Stimulated activated CD8-positive, alpha-beta memory T cell treated with anti-CD3 and anti-CD28 coated beads, Interleukin-15, amount 100 ng/mL, for 48 hours (primary cell): ENCODE measurements at places on chromosomes 5 and 9.

- no peak for DNase-seq
Observed at GRCh38 chr5:154288145-154288544, 97.6 kb downstream of the GALNT10 start.

- no peak for DNase-seq
Observed at GRCh38 chr9:13674926-13675637, 395.6 kb upstream of the MPDZ start.

- no peak for DNase-seq
Observed at GRCh38 chr5:171307789-171308452, 1.1 kb upstream of the TLX3 start.

DNA sequence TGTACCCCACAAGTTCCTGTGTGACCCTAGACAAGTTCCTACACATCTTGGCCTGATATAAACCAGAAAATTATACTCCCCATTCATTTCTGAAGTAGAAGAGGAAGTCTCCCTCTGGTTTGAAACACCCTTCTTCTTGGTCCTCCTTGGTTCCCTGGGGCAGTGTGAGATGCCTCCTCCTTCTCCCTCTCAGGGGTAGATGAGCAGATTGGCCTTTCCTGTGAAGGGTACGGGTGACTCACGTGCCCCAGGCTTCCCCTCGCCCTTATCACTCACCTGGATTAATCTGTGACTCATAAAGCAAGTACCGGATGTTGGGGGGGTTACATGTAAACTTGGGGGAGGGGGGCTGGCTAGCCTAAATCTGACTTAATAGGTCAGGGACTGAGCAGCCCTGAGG, 11.1 kb upstream of the AQP3 start:
- peak; percentile 55 for DNase-seq

DNA sequence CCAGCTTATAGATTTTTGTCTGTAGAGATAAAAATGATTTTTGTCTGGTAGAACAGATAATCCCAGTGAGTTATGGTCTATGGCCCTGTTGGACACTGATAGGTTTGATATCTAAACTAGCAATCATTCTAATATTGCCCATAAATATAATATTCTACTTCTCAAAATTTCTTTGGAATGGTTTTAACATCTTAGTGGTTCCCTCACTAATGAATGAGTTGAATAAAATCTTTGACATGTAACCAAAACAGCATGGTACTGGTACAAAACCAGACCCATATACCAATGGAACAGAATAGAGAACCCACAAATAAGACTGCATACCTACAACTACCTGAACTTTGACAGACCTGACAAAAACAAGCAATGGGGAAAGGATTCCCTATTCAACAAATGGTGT, 219.7 kb downstream of the SEC61B start:
- no peak for DNase-seq

DNA sequence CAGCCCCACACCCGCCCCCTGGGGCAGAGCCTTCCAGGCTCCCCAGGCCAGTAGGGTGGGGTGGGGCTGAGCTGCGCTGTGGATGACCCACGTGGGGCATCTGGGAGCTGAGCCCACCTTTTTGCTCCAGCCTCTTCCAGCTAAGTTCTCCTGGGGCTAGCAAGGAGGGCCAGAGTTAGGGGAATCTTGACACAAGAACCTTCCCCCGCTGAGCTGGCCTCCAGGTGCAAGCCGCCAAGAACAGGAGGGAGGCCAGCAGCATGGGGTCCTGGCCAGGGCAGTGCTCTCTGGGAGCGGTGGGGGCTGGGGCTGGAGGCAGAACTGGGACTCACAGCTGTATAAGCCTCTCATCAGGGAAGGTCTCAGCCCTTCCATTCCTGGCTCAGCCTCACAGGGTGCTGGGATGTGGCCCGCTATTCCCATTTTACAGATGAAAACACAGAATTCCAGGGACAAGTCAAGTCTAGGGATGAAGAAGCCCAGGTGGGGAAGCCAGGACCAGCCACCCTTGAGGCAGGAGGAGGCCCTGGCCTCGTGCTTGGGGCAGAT, 21.5 kb downstream of the SARDH start:
- DNase-seq: no peak

- no peak for DNase-seq
Observed at GRCh38 chr5:37056762-37057161, 180.2 kb downstream of the NIPBL start.

GRCh38 chr5:159094745-159095144, 5.0 kb downstream of the EBF1 start:
- DNase-seq: peak; percentile 46

- no peak for DNase-seq
Observed at GRCh38 chr5:172820046-172820767, 13.8 kb upstream of the ERGIC1 start.
